Astrocyte (in vitro differentiated cells and primary cell): ENCODE measurements at places on chromosomes 11 and 22. TPM values are rescaled to one million over a fixed set of nuclear protein-coding genes. Genes with fewer than 3 reads are reported as not detected.

MYBPC3 gene
- not detected in 2 replicates for total RNA-seq

OSM gene
- not detected in 2 replicates for total RNA-seq

- no peak for DNase-seq
These were observed 39.6 kb upstream of the CTSC start for GRCh38 chr11:88377144-88377543.

SCUBE1 gene
- total RNA-seq = 0.02 and 0.07 TPM in 2 replicates

ANO9 gene
- total RNA-seq = 0.82 and 1.9 TPM in 2 replicates

CHRNA10 gene
- total RNA-seq = 1.5 and 2.1 TPM in 2 replicates

TSGA10IP gene
- total RNA-seq = not detected in 2 replicates

- DNase-seq = peak; percentile 2
These were observed 29.2 kb downstream of the SC5D start for GRCh38 chr11:121321614-121322243.

ENTHD1 gene
- total RNA-seq = not detected in 2 replicates

CDHR5 gene
- total RNA-seq = 0.12 TPM in 1 of 2 replicates, not detected in the other

DNA sequence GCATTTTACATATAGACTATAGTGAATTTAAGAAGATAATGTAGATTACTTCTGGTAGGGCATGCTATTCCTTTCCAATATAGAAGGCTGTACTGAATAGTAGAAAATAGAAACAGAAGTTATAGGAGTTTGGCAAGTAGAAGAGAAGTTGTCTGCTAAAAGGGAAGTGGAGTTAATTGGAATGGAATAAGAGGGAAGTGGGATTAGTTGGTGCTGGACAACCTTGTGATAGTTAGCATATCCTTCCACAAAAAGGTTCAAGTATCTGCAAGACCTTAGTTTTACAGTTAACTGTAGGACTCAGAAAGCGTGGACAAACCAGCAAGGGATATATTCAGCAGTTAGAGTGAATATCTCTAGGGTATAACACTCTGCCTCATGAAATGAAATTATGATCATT, 185.5 kb downstream of the SWAP70 start:
- DNase-seq = no peak
